ENCODE measurements at places on chromosomes 7 and 10.

GRCh38 chr10:63273577-63273976, 140.4 kb downstream of the NRBF2 start:
- DNase-seq: no peak

DNA sequence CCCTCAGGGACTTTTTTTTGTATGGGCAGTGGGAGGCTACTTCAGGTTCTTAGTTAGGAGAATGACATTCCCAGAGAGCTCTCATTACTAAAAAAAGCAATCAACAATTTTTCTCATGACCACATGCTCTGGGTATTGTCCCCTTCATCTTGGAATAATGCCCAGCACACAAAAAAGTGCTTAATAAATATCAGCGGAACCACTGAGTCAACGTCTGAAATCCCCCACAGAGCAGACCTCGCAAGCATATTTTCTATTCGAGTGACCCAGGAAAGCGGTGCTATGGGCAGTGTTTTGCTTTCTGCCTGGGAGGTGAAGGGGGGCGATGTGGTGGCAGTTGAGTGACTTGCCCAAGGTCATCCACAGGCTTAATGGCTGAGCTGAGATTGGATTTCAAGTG, 493.4 kb upstream of the ZMIZ1 start:
- no peak for DNase-seq

DNA sequence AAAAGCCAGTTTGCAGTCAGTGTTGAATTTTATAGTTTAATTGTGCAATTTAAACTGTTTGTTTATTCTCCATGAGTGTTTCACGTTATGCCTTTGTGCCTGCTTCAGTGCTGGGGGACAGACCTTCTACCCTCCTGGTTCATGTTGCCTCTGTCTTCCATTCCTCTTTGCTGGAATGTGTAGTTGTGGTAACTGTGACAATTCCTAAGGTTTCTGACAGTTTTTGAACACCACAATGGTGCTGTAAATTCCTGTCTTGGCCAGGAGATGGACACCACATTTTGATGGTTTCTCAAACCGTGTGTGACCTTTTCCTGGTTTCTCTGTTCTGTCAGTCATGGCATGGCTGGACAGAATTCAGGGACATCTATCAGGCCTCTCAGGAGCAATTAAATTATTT, 201.7 kb downstream of the BICC1 start:
- DNase-seq: no peak

DNA sequence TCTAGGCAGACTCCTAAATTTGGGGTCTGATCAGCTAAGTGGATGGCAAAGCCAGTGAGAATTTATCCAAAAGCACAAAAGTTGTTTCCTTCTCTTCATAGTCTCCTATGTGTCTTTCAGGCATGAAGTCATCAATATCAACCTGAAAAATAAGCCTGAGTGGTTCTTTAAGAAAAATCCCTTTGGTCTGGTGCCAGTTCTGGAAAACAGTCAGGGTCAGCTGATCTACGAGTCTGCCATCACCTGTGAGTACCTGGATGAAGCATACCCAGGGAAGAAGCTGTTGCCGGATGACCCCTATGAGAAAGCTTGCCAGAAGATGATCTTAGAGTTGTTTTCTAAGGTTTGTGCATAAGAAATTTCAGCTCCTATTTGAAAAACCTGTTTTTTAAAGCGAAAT, 4.8 kb downstream of the GSTO1 start:
- no peak for DNase-seq

DNA sequence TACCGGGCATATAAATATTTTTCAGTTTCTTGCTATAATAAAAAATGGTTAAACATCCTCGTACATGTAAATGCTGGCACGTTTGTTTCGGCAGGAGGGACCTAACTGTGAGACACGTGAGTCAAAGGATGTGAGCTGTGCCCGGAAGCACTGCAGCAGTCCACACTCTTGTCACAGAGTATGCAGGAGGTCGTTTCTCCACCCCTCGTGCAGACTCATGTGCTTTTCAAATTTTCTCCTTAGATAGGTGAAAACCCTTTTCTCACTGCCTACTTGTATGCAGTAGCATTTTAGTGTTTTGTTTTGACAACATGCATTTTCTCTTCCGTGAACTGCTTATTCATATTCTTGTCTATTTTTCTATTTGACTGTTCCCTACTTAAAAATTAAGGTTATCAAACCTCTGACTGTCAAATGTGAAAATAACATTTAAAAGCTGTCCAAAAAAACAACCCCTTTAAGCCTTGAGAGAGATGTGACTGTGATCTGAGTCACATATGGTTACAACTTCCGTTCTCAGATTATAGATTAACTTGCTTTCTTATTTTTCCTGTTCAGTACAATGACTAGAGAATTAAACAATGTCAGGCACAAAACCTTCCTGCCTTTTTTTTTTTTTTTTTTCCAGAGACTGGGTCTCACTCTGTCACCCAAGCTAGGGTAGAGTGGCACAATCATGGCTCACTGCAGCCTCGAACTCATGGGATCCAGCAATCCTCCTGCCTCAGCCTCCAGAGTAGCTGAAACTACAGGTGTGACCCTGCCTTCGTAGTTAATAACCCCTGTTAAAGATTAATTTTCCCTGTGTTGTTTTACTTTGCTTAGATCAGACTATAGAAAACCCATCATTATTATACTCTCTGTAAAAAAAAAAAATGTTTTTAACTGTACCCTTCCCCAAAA, 45.1 kb downstream of the DPY19L1 start:
- no peak for DNase-seq

DNA sequence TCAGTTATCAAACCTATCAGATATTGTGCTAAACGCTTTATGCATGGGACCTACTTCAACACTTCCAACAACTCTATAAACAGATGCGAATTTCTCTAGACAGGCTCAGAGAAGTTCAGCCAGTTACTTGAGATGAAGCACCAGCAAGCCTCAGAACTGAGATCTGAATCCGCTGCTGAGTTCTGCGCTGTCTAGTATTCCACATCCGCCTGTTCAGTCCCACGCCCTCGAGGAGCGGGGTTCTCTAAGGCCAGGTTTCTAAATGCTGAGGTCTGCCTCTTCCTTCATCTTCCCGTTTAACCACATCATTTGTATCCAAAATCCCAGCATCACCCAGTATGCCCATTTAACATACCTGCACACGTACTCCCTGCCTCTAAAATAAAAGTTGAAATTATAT, 297.8 kb upstream of the ZNF32 start:
- DNase-seq: no peak

DNA sequence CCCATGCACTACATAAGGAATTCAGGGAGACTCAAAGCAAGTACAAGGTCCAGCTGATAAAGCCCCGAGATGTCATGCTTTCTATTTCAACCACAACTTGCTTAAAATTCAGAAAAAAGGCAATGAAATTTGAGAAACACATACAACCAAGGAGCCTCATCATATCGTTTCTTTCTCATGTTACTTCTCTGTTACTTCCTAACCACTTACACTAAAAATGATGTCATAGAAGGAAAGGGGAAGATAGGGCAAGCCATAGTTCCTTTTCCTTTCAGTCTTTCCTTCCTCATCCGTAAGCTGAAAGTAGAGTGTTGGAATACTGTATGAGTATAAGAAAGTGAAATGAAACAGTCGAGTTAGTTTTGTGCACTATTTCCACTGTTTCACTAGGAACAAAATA, 27.9 kb upstream of the CDK14 start:
- DNase-seq: no peak

GRCh38 chr7:75969182-75969581, 25.2 kb downstream of the TMEM120A start:
- no peak for DNase-seq

- DNase-seq: no peak
Observed at GRCh38 chr10:6030217-6030616, 31.9 kb downstream of the IL2RA start.

DNA sequence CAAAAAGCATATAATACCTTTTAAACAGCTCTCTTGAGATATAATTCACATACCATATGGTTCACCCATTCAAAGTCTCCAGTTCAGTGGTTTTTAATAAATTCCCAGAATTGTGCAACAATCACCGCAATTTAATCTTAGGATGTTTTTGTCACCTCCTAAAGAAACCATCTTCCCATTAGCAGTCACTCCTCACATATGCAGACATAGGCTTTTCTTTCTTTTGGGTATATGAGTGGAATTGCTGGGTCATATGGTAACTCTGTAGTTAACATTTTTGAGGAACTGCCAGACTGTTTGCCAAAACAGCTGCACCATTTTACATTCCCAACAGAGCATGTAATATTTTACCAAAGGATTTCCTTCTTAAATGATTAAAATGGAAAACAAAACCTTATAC, 57.0 kb downstream of the CC2D2B start:
- no peak for DNase-seq

GRCh38 chr10:132458071-132458585, 61.1 kb downstream of the PWWP2B start:
- DNase-seq: no peak

GRCh38 chr7:91165006-91165845, 99.0 kb upstream of the FZD1 start:
- DNase-seq: no peak

GRCh38 chr10:118520116-118520742, 75.2 kb downstream of the PRLHR start:
- no peak for DNase-seq

GRCh38 chr10:63579371-63580014, 58.3 kb downstream of the REEP3 start:
- no peak for DNase-seq

- no peak for DNase-seq
Observed at GRCh38 chr10:83724471-83725241, 414.7 kb upstream of the GHITM start.

GRCh38 chr7:103797647-103798307, 191.7 kb downstream of the RELN start:
- DNase-seq: no peak

DNA sequence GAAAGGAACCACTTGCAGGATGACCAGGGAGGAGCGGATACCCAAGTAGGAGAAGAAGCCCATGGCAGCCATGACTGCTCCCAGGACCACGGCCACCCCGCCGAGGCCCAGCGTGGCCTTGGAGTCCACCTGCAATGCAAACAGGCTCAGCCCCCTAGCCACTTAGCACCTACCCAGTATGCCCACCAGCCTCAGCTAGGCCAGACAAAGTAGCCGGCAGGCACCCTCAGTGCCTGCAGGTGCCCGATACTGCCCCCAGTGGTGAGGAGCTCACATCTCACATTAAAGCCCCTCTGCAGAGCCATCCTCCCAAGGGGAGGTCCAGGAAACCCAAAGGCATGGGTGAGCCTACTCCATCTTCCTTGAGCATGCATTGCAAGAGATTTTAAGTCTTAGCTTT, 6.6 kb downstream of the NPC1L1 start:
- no peak for DNase-seq

- DNase-seq: no peak
Observed at GRCh38 chr7:43479543-43479942, 103.4 kb upstream of the STK17A start.

DNA sequence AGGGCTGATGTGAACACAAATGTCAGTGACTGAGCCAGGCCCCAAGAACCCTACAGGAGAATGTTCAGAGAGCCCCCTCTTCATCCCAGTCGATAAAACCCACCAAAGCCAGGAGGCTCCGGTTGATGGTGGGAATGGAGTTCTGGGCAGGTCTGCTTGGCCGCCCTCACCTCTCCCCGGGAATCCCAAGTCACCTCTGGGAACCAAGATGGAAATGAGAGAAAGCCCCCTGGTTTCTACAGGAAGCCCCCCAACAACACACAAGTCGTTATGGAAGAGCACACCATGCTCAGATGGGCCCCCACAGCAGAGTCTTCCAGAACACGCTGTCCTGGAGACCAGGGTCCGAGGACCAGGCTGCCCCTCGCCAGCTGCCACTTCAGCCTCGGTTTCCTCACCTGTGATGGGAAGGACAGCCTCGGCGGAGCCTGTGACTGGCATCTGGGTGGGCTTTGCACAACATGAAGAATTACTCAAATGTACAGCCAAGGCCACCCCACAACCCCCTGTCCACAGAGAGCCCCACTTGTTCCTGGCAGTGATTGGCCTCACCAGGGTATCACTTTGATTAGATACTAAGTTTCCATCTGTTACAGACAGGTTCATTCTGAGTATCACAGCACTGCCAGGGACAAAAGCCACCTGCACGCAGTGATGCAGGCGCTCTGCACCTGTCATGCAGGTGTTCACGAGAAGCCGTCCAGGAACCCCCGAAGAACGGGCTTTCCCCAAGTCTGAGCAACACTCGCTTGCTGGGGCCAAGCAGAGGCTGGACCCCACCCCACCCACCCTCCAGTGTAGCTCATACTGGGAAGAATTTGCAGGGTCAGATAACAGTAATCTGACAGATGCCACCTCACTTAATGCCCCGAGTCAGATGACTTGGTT, 57.6 kb downstream of the MKI67 start:
- DNase-seq: no peak

GRCh38 chr7:19213746-19214145, 68.5 kb upstream of the FERD3L start:
- no peak for DNase-seq

DNA sequence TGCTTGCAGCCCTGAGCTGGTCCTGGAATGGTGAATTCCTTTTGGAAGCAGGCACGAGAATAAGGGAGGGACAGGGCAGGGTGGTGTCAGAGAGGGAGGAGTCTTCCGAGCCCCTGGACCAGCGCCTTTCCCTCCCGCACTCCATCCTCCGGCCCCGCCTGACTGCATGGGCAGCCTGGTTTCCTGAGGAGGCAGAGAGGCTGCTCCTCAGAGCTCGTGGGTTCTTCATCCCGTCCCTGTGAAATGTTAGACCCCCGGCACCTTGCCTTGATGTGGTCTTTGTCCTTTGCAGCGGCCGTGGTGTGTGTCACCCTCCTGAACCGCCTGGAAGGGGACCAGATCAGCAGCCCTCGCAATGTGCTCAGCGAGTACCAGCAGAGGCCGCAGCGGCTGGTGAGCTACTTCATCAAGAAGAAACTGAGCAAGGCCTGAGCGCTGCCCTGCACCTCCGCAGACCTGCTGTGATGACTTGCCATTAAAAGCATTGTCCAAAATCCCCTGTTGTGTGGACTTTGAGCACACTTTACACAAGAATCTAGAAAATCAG, 18.9 kb downstream of the UPP1 start:
- DNase-seq: no peak

GRCh38 chr7:106966121-106966520, 78.4 kb upstream of the PRKAR2B start:
- no peak for DNase-seq

GRCh38 chr7:7188091-7188490, 5.7 kb downstream of the C1GALT1 start:
- DNase-seq: no peak

- no peak for DNase-seq
Observed at GRCh38 chr7:112596981-112597380, 116.2 kb downstream of the LSMEM1 start.

DNA sequence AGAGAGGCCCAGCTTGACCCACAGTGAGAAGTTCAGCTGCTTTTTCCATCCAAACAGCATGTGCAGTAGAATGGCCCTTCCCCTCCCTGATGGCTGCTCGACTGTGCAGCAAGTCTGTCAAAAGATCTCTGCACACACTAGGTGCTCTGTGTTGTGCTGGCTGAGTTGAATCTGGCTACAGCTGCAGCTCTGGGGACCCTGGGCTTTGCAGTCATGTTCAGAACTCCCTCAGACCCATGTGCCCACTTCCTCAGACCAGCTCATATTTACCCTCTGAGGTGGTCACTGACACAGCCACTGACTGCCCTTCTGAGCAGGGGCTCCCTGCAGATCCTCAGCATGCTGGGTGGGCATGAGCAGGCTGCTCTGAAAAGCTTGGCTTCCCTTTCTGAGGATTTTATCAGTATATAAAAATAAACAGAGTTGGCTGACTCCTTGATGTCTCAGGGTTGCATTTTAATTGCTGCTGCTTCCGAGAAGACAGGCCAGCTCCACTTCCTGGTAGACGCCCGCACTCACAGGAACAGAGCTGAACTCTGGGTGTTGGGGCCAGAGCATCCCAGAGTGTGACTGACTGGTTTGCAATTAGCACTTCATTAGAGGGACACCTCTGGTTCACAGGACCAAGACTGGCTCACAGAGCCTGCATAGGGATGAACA, 507.9 kb downstream of the RPS24 start:
- no peak for DNase-seq

GRCh38 chr7:103870664-103871063, 118.8 kb downstream of the RELN start:
- no peak for DNase-seq
